ENCODE measurements at places on chromosomes 4 and X.
A peak's percentile ranks its signal among the peaks of the same experiment; 100 is the strongest.

DNA sequence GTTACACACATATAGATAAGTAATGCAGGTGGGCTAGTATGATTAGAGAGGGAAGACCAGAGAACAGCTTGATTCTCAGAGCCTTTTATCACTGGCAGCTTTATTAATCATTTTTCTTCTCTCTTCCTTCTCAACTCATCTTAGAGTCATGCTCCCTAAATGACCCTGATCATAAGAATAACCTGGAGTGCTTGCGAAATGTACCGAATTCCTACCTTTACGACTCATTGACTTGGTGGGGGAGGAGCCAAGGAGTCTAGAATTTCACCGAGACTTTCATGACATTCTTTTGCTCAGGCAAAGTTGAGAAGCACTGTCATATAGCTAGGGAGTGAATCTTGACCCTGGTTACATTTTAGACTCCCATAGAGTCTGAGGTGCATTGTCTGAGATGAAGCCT lies 298.9 kb upstream of the PUDP start:
- DNase-seq, result no peak

DNA sequence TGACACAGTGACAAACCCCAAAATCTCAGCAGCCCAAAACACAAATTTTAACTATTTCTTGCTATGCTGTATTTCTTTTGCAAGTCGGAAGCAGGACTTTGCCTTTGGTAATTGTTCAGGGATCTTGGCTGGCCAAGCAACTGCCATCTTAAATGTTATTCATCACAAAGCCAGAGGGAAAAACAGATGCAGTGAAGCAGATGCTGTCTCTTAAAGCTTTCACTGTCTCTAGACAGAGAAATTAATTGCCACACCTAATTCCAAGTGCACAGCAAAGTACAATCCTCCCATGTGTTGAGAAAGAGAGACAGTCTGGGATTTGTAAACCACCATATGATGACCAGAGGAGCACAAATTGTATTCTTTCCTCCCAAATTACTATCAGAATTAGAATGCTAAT lies 30.0 kb upstream of the GALNT7 start:
- no peak for DNase-seq

- no peak for DNase-seq
These were observed 105.0 kb downstream of the PCDH7 start for GRCh38 chr4:30825008-30825770.

DNA sequence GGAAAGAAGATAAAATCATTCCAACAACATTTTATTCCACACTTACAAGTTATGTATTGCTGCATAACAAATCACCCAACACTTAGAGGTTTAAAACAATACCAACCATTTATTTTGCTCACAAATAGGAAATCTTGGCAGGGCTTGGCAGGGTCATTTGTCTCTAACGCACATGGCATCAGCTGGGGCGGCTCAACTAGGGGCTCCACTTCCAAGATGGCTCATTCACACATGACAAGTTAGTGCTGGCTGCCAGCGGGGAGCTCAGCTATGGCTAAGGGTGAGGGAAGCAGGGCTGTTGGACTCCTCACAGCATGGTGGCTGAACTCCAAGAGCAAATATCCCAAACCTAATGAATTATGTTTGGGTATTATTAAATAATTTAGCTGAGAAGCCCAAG lies 377.0 kb downstream of the ZNF674 start:
- DNase-seq, result no peak

- peak; percentile 48 for DNase-seq
These were observed 999 bp upstream of the CTBP1 start for GRCh38 chr4:1249731-1250526.

DNA sequence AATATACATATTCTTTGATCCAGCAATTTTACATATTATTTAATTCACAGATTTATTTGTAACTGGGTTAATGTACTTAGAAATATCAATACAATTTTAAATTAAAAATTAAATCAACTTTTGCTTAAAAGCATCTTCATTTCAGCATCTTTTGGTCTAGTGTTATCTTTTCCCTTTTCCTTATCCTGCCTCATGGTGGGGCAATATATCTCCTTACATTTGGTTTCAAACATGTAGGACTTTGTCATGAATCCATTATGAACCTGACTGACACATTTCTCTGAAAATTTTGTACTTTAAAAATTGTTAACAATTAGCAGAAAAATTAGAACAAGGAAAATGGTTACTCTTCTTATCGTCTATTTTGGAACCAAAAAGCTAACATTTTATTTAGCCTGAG lies 42.8 kb upstream of the ANK2 start:
- DNase-seq, result no peak

- DNase-seq, result no peak
These were observed 17.4 kb upstream of the UGT2B7 start for GRCh38 chr4:69078852-69079251.

GRCh38 chr4:2180410-2180809 lies 61.5 kb downstream of the HAUS3 start:
- no peak for DNase-seq

- no peak for DNase-seq
These were observed 1685.9 kb upstream of the TENM3 start for GRCh38 chr4:180557348-180557747.

DNA sequence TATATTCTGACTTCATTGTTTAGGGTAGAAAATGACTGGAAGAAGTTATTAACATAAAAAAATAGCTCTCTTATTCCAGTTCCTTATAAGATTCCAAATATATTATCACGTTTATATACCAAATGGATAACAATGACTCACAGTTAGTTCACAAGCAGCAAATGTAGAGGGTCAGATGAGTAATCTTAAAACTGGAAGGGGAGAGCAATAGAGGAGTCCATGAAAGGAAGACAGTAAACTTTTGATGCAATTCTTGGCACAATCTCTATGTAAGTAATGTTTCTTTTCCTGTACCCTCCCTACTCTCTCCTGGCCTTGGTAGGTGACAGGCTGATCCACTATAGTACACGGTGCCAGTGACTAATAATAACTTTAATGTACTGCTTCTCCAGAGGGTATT lies 259.0 kb upstream of the TRPC5 start:
- peak; percentile 0 for DNase-seq

GRCh38 chr4:4733663-4734062 lies 125.8 kb upstream of the MSX1 start:
- no peak for DNase-seq
